ENCODE measurements at places on chromosomes 1 and 21. TPM values are rescaled to one million over a fixed set of nuclear protein-coding genes. Genes with fewer than 3 reads are reported as not detected.

GRCh38 chr1:215617979-215618378, 50.9 kb downstream of the KCTD3 start:
- DNase-seq: no peak

GRCh38 chr1:213014642-213015041, 1.0 kb downstream of the ANGEL2 start:
- peak; percentile 16 for DNase-seq

The TSPAN2 gene
- total RNA-seq: 11.1 TPM

DNA sequence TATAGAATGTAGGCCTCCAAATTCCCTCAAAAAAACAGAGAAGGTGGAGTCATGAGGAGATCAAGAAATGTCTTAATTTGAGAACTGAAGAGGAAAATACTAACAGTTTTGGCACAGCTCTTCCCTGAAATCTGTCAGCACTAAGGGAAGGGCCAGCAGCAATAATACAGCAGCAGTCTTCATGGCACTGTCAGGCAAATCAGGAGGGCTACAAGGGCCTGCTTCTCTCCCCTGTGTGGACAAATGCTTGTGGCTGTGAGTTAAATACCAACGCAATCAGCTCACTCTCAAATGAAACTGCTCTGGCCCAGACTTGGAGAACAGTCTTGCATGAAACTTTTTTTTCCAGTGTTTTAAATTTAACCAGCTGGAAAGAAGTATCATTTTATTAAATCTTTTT, 20.5 kb upstream of the CNN3 start:
- no peak for DNase-seq

The AVPR1B gene
- total RNA-seq: not detected
